Breast epithelium (tissue), 4 donors: ENCODE measurements at places on chromosomes 12 and 14. TPM values are rescaled to one million over a fixed set of nuclear protein-coding genes. Genes with fewer than 3 reads are reported as not detected.
A peak's percentile ranks its signal among the peaks of the same experiment; 100 is the strongest.

The KRT82 gene
- not detected for total RNA-seq

The OR6C76 gene
- not detected for total RNA-seq

The KRT72 gene
- total RNA-seq: not detected

The MMP17 gene
- total RNA-seq: 2.9 TPM

The SLC41A2 gene
- 46.2 TPM for total RNA-seq

The PTHLH gene
- 2.4 TPM for total RNA-seq

The SLC24A4 gene
- total RNA-seq: 0.96 TPM

The SPIC gene
- not detected for total RNA-seq

The SLC25A47 gene
- 0.16 TPM for total RNA-seq

The POTEG gene
- total RNA-seq: not detected

The RGS6 gene
- 3.4 TPM for total RNA-seq

The GOLGA5 gene
- total RNA-seq: 49.8 TPM

The SRP54 gene
- 35.5 TPM for total RNA-seq

The RNASE3 gene
- total RNA-seq: not detected

The ACOT6 gene
- not detected for total RNA-seq

The TAS2R31 gene
- total RNA-seq: 6.9 TPM

The GPRC5D gene
- total RNA-seq: not detected

The PLEKHH1 gene
- total RNA-seq: 14.7 TPM

GRCh38 chr12:117507548-117507947, 146.1 kb upstream of the NOS1 start:
- no peaks in the 10 kb centered on the region for H3K27me3 ChIP-seq
- no peak overlapping the region for H3K4me3 ChIP-seq
- H3K36me3 ChIP-seq: no peaks in the 10 kb centered on the region
- DNase-seq: no peak

- no peak overlapping the region for H3K27ac ChIP-seq
- no peak for DNase-seq
- no peak overlapping the region for H3K4me3 ChIP-seq
- no peaks in the 10 kb centered on the region for H3K36me3 ChIP-seq
- H3K4me1 ChIP-seq: no peaks in the 10 kb centered on the region
- no peaks in the 10 kb centered on the region for H3K27me3 ChIP-seq
Observed at GRCh38 chr14:53310412-53310811, 157.3 kb upstream of the DDHD1 start.

GRCh38 chr12:5073853-5074252, 30.2 kb downstream of the KCNA5 start:
- H3K27me3 ChIP-seq: no peaks in the 10 kb centered on the region
- H3K4me3 ChIP-seq: no peak overlapping the region
- no peaks in the 10 kb centered on the region for H3K4me1 ChIP-seq
- no peak for DNase-seq

GRCh38 chr14:92653162-92653651, 95.2 kb downstream of the LGMN start:
- no peaks in the 10 kb centered on the region for H3K27me3 ChIP-seq
- H3K4me3 ChIP-seq: peak overlapping the region; percentile 45
- no peaks in the 10 kb centered on the region for H3K4me1 ChIP-seq
- no peak for DNase-seq

DNA sequence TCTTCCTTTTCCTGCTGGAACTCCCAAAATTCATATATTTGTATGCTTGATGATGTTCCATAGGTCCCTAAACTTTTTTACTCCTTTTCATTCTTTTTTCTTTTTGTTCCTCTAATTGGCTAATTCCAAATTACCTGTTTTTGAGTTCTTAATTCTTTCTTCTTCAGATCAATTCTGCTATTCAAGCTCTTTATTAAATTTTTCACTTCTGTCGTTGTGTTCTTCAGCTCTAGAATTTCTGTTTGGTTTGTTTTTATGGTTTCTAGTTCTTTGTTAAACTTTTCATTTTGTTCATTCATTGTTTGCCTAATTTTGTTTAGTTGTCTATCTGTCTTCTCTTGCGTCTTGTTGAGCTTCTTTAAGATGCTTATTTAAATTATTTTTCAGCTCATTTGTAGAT, 154.8 kb downstream of the TPH2 start:
- no peaks in the 10 kb centered on the region for H3K27me3 ChIP-seq
- no peaks in the 10 kb centered on the region for H3K36me3 ChIP-seq
- no peak overlapping the region for H3K4me3 ChIP-seq
- H3K27ac ChIP-seq: no peak overlapping the region
- DNase-seq: no peak
- no peaks in the 10 kb centered on the region for H3K4me1 ChIP-seq

DNA sequence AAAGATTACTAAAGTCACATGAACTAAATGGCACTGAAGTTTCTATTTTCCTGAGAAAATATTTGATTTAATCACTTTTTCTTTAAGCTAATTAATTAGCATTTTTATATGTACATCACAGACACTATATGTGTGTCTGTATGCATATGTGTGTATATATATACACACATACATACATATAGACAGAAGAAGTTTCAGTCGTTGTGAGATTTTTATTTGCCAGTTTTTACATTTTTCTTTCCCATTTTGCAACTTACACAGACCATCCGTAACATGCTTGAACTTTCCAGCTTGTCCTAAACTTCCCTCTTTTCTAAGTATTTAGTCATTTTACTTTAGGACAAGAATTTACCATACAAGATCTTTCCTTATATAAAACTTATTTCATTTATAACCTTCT, 299.1 kb downstream of the IPO8 start:
- H3K36me3 ChIP-seq: no peaks in the 10 kb centered on the region
- no peak for DNase-seq
- H3K27me3 ChIP-seq: no peaks in the 10 kb centered on the region
- H3K27ac ChIP-seq: no peak overlapping the region
- H3K4me3 ChIP-seq: no peak overlapping the region

GRCh38 chr12:77372026-77372425, 306.7 kb upstream of the E2F7 start:
- H3K4me3 ChIP-seq: no peak overlapping the region
- no peaks in the 10 kb centered on the region for H3K4me1 ChIP-seq
- H3K36me3 ChIP-seq: no peaks in the 10 kb centered on the region
- H3K27me3 ChIP-seq: no peaks in the 10 kb centered on the region
- no peak overlapping the region for H3K27ac ChIP-seq

DNA sequence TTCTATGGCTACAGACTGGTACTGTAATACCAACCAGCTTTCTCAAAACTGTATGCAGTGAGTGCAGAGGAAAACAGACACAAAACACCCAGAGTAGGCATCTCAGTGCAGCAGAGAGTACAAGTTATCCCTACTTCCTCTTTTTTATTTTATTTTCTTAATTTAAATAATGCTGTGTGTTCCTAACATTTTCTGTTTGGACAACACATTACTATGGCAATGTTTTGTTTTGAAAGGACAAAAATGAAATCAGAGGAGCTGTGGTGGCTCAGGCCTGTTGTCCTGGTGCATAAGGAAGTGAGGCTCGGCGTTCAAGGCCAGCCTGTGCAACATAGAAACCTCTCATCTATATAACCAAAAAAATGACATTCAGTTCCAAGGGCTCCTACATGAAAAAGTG, 33.7 kb upstream of the SELPLG start:
- no peak overlapping the region for H3K4me3 ChIP-seq
- no peaks in the 10 kb centered on the region for H3K36me3 ChIP-seq
- no peaks in the 10 kb centered on the region for H3K27me3 ChIP-seq
- no peak for DNase-seq
- no peak overlapping the region for H3K27ac ChIP-seq

DNA sequence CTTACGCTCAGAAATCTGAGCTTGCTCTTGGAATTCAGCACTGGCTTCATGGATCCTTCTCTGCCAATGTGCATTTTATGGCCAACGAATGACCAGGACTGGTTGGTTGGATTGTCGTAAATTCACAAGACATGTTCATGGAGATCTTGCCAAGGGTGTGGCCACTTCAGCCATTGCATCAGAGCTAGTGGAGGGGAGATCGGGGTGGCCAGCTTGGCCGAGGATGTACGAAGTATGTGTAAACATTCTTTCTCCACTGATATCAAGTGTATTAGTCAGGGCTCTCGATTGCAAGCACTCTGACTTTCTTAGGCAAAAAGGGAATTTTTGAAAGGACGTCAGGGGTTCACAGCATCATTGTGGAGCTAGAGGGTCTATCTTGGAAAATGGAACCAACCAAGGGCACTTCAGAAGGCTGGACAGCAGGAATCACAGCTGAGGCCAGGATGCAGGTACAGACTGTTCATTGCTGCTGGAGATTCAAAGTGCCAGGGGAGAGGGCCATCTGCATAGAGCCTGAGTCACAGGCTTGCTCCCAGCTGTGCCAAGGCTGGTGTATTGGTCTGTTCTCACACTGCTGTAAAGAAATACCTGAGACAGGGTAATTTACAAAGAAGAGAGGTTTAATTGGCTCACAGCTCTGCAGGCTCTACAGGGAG, 32.9 kb upstream of the ADGRD1 start:
- H3K4me1 ChIP-seq: no peaks in the 10 kb centered on the region
- DNase-seq: no peak
- no peaks in the 10 kb centered on the region for H3K36me3 ChIP-seq
- H3K4me3 ChIP-seq: no peak overlapping the region
- H3K27me3 ChIP-seq: no peaks in the 10 kb centered on the region
- H3K27ac ChIP-seq: no peak overlapping the region

DNA sequence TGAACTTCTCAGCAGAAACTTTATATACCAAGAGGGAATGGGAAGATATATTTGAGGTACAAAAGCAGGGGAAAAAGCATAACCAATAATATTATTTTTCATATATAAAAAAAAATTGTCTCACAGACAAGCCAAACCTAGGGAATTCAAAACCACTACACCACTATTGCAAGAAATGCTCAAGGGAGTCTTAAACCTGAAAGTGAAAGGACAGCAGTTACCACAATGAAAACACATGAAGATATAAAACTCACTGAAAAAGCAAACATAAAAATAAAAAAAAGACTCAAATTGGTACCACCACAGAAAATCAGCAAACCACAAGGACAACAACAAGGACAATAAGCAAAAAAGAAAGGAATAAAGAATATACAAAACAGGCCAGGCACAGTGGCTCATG, 131.9 kb downstream of the CEP128 start:
- DNase-seq: no peak
- no peaks in the 10 kb centered on the region for H3K4me1 ChIP-seq
- no peaks in the 10 kb centered on the region for H3K27me3 ChIP-seq
- no peaks in the 10 kb centered on the region for H3K36me3 ChIP-seq

- no peak overlapping the region for H3K27ac ChIP-seq
- DNase-seq: no peak
- H3K4me1 ChIP-seq: no peaks in the 10 kb centered on the region
- no peaks in the 10 kb centered on the region for H3K36me3 ChIP-seq
Observed at GRCh38 chr14:23112359-23113178, 6.5 kb downstream of the CEBPE start.

- no peak overlapping the region for H3K4me3 ChIP-seq
- DNase-seq: no peak
- H3K4me1 ChIP-seq: peaks cover 4% of the 10 kb centered on the region
- H3K27me3 ChIP-seq: no peaks in the 10 kb centered on the region
Observed at GRCh38 chr14:91250912-91251311, 6.4 kb upstream of the GPR68 start.

- H3K4me1 ChIP-seq: no peaks in the 10 kb centered on the region
- H3K27me3 ChIP-seq: no peaks in the 10 kb centered on the region
- no peak overlapping the region for H3K4me3 ChIP-seq
- DNase-seq: no peak
- no peaks in the 10 kb centered on the region for H3K36me3 ChIP-seq
- no peak overlapping the region for H3K27ac ChIP-seq
Observed at GRCh38 chr14:37399517-37399916, 195.5 kb downstream of the FOXA1 start.

DNA sequence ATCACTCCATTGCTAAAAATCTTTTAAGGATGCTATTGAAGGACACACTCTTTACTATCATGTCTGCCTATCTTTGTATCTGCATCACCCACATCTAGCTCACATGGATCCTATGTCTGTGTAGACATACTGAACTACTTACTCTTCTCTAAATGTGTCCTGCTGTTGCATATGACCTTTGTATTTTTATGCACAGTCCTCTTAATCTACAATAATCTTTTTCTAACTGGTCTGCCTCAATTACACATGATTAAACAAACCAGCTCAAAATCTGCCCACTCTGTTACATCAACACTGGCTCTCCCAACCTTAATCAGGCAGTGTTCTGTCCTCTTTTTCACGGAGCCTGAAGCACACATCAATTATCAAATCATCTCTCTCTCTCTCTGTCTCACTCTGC, 316.3 kb upstream of the MGAT4C start:
- H3K36me3 ChIP-seq: no peaks in the 10 kb centered on the region
- no peak for DNase-seq
- H3K4me1 ChIP-seq: no peaks in the 10 kb centered on the region

DNA sequence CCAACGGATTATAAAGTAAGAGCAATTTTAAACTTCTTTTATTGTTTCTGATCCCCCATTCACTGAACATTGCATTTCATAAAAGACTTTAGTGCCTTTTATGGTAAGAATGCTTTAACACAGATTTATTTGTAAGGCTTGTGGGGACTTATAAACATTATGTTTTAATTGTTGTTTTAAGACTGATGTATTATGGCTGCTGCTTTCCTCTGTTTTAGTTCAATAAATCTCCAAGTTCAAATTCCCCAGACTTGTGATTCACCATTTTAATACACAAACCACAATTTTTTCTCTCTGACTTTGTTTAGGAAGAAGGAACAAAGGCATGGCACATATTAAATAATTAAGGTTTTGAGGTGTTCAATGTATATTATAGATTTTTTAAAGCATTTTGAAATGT, 753.3 kb downstream of the SLC6A15 start:
- no peaks in the 10 kb centered on the region for H3K27me3 ChIP-seq
- no peaks in the 10 kb centered on the region for H3K36me3 ChIP-seq
- no peak overlapping the region for H3K27ac ChIP-seq
- no peak overlapping the region for H3K4me3 ChIP-seq
- no peaks in the 10 kb centered on the region for H3K4me1 ChIP-seq

GRCh38 chr14:74846968-74847665, 28.8 kb downstream of the PROX2 start:
- no peak for DNase-seq
- no peaks in the 10 kb centered on the region for H3K36me3 ChIP-seq
- H3K4me3 ChIP-seq: no peak overlapping the region
- H3K27ac ChIP-seq: no peak overlapping the region
- no peaks in the 10 kb centered on the region for H3K27me3 ChIP-seq
- no peaks in the 10 kb centered on the region for H3K4me1 ChIP-seq

GRCh38 chr14:91243074-91243471, 1.4 kb downstream of the GPR68 start:
- H3K27ac ChIP-seq: no peak overlapping the region
- H3K36me3 ChIP-seq: no peaks in the 10 kb centered on the region
- no peak for DNase-seq
- H3K4me1 ChIP-seq: no peaks in the 10 kb centered on the region
- no peak overlapping the region for H3K4me3 ChIP-seq

- H3K27ac ChIP-seq: no peak overlapping the region
- H3K27me3 ChIP-seq: no peaks in the 10 kb centered on the region
- H3K36me3 ChIP-seq: no peaks in the 10 kb centered on the region
- H3K4me1 ChIP-seq: no peaks in the 10 kb centered on the region
- no peak overlapping the region for H3K4me3 ChIP-seq
- DNase-seq: no peak
Observed at GRCh38 chr14:90354551-90355298, 23.0 kb upstream of the NRDE2 start.

DNA sequence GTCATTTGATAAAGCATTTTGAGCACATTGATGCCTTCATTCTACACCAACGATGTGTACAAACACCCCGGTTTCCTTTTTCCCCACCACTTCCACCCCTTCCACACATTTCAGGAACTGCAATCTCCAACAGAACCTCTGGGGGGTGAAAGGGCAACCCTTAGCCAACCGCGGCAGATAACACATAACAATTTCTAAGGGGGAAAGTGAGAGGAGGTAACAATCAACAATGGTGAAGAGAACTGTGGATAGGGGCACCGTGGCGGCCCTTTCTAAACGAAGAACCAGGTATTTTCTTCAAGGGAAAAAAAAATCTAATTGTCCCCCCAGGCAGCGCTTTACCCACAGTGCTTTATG, 1.1 kb downstream of the KITLG start:
- peak overlapping the region; percentile 74 for H3K4me3 ChIP-seq
- H3K36me3 ChIP-seq: no peaks in the 10 kb centered on the region
- no peak for DNase-seq
- H3K4me1 ChIP-seq: no peaks in the 10 kb centered on the region
- H3K27me3 ChIP-seq: no peaks in the 10 kb centered on the region
- peak overlapping the region; percentile 78 for H3K27ac ChIP-seq
